Mesenchymal stem cell (in vitro differentiated cells and primary cell): ENCODE measurements at places on chromosomes 6 and 20.

GRCh38 chr6:82906951-82907350, 158.7 kb downstream of the UBE3D start:
- peak; percentile 80 for DNase-seq

DNA sequence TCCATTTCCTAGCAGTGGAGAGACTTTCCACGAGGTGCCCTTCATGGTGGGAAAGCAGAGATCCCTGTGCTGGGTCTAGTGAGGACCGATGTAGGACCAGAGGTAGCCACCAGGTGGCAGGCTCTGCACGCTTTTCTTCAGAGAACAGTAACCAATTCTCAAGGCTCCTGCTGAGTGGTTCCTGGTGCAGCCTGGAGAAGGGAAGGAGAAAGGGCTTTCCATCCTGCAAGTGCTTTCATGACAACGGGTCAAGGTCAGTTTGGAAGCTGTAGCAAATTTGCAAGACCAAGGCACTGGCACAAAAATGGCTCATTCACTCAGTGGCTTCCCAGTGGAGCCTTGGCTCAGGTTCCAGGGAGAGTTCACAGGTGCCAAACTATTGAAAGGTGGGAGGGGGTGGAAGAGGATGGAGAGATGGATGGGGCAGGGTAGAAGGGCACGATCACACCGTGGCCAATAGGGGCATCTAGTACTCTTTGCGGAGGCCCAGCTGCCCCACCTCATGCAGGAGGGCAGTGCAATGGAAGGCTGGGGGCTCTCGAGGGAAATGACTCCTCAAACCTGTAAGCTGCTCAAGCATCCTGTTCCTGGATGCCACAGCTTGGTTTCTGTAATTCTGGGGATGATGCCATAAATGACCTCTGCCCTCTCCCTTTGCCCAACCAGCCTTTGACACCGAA, 25.5 kb upstream of the KCNK16 start:
- DNase-seq = peak; percentile 71

GRCh38 chr20:23446505-23446904, 6.2 kb downstream of the CST11 start:
- DNase-seq = peak; percentile 62

GRCh38 chr6:39884696-39885095, 49.6 kb downstream of the MOCS1 start:
- DNase-seq = peak; percentile 32

DNA sequence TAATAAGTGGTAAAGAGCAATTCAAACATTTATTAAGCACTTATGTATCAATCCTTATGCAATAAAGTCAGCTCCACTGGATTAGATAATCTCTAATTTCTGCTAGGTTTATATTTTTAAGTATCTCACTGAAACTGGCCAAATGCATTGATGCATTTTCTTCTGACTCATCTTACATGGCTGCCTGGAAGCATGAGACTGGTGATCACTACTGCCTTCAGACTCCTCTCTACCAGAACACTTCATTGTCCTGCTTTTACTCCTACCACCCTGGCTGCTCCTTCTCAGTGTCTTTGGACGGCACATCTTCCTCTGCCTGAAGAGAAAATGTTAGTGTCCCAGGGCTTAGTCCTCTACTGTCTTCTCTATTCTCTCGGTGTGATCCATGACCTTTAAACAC, 7.4 kb downstream of the CEP85L start:
- DNase-seq = peak; percentile 38

GRCh38 chr20:32474967-32475811, 109.9 kb downstream of the NOL4L start:
- peak; percentile 95 for DNase-seq

DNA sequence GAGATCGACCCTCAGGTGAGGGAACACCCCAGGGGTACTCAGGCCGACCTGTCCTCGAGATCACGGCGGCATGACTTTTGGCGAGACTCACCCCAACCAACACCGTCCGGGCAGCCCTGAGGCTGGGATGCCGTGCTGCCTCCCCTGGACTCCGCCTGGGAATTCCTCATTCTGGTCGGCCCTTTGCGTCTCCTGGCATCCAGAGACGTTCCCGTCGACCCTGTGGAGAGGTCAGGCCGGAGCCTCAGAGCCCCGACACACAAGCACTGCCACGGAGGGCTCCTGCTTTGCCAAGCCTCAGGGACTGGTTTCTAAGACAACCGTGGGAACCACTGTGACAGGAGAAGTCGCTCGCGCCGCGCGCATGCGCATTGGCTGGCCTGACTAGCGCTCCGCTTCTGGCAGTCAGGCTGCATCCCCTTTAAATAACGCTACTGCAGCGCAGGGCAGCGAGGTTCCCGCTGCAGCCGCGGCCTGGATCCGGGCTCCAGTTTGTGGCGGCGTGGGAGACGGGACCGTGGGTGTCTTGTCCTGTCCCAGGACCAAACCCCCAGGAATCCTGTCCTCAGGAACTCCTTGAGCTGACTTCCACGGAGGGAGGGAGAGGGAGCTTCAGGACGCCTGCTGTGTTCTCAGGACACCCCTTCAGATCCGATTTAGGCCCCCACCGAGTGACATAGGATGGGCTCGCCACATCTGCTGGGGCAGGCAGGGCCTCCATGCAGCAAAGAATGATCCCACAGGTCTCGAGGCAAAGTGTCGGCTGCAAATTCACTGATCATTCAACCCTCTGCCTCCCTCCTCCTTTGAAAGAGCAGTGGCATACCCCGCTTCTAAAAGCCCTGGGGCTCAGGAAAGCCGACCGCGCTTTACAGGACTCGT, 163.2 kb upstream of the ZNF337 start:
- DNase-seq = peak; percentile 69
